Aorta (tissue), 5 donors: ENCODE measurements at places on chromosomes 12 and 14.

GRCh38 chr12:114678718-114679117 lies 5.3 kb downstream of the TBX3 start:
- no peaks in the 10 kb centered on the region for H3K36me3 ChIP-seq
- DNase-seq, result no peak
- no peaks in the 10 kb centered on the region for H3K27me3 ChIP-seq
- H3K27ac ChIP-seq, result no peak overlapping the region
- H3K4me1 ChIP-seq, result no peaks in the 10 kb centered on the region

DNA sequence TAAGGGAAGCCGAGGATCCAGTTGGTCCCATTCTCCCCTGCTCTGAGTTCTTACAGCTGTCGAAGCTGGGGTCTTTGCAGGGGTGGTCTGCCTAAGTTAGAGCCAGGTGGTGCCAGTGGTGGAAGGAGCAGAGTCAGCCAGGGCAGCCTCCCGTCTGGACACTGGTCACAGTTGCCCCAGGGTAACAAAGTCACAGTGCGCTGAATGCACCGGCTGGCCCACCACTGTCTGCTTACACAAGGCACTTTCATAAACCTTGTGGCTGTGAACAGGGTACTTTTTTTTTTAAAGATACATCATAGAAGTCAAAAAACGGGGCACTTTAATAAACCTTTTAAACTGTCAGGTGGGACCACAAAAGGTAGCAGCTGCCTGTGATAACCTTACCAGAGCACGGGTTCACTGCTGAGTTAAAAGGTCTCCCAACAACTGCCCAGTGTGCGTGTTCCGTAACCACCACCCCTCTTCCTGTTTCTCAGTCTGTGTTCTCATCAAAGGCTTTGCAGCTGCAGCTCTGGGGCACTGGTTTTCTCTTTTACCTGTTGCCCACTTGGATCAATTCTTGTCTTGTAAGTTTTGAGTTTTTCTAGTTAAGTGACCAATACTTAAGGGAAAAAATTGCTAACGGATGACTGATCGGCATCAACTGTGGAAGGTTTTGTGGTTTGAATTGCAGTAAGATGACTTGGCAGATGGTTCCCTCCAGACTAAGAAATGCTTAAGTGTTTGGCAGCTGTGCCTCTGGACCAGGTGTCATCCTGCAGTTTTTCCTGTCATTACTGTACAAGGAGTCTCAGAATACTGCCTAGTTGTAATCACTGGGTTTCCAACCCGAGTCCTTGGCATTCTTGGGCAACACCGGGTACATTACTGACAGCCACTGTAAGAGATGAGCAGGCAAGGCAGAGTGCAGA lies 55.9 kb downstream of the DYNC1H1 start:
- H3K27ac ChIP-seq, result no peak overlapping the region
- H3K4me3 ChIP-seq, result no peak overlapping the region
- peak; percentile 47 for DNase-seq
- H3K27me3 ChIP-seq, result no peaks in the 10 kb centered on the region
- peaks cover 9% of the 10 kb centered on the region for H3K36me3 ChIP-seq
- no peaks in the 10 kb centered on the region for H3K4me1 ChIP-seq

DNA sequence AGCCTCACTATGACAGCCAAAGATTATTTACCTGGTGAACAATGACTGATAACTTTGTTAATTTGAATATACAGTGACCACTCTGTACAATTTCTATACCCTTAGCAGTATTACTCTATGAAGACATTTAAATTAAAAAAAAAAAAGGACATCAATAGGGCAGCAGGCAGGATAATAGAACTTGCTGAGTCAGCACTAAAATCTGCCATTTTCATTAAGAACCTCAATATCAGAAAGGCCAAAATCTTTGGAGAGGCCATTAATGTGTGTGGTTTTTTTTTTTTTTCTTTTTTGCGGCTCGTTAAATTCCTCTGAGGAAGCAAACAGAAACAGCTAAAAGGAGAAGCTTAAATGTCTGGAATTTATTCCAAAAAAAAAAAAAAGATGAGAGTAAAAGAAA lies 73.7 kb downstream of the FOXN3 start:
- no peaks in the 10 kb centered on the region for H3K27me3 ChIP-seq
- no peak for DNase-seq
- peaks cover 2% of the 10 kb centered on the region for H3K36me3 ChIP-seq
- no peak overlapping the region for H3K27ac ChIP-seq
- H3K4me3 ChIP-seq, result no peak overlapping the region

DNA sequence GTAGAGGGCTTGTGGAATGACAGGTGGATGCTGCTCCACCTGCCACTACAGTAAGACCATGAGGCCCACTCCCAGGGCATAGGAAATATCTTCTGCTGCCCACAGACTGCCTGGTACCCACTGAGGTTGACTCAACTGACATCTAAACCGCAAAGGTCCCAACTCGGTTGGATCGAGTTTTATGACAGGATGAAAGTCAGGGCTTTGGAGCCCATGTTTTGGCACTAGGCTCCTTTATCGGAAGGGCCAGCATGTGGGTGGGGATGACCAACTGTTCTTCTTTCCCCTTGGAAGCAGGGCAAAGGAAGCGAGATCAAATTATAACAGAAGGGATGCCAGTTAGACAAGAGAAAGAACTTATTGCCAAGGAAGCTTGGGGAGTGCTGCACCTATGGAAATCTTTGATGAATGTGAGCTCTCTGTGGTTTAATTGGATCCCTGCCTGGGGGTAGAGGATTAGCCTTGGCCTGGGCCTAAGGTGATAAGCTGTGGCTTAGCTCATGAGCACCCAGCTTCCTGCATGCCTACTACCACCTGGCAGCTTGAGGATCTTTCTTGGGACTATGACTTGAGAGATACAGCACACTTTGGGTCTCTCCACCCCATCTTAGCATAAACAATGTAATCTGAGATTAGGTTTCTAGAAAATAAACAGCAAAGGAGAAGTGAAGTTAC lies 121.8 kb downstream of the KCNA5 start:
- no peaks in the 10 kb centered on the region for H3K27me3 ChIP-seq
- DNase-seq, result no peak
- H3K27ac ChIP-seq, result no peak overlapping the region
- H3K4me1 ChIP-seq, result no peaks in the 10 kb centered on the region
- no peak overlapping the region for H3K4me3 ChIP-seq

GRCh38 chr12:21852251-21852650 lies 77.7 kb upstream of the KCNJ8 start:
- no peak overlapping the region for H3K27ac ChIP-seq
- no peaks in the 10 kb centered on the region for H3K4me1 ChIP-seq
- no peaks in the 10 kb centered on the region for H3K36me3 ChIP-seq
- H3K4me3 ChIP-seq, result no peak overlapping the region

DNA sequence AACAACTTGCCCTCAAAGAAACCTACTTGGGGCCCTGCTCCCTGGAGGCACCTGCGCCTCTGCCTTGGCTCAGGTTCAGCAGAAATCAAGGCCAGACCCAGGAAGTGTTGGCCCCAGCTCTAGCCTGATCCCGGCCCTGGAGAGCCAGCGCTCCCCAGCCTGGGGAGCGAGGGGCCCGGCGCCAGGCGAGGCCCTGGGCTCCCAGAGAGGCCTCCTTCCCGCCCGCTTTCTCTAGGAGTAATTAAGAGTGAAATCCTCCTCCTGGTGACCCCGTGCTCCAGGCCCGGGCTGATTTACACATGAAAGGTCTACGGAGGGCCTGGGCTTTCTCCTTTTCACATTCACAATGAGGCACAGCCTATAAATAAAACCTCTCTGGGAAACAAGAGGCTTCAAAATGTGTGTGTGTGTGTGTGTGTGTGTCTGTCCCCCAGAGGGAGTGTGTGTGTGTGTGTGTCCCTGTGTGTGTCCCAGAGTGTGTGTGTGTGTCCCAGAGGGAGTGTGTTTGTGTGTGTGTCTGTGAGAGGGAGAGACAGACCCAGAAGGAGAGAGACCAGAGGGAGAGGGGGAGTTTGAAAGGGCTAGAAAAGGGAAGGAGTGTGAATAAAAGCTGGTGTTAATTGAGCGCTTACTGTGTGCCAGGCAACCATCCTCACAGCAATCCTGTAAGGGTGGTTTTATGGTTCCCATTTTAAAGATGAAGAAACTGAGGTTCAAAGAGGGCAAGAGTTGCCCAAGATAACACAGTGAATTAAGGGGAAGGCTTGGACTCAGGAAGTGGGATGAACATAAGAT lies 23.8 kb upstream of the COX6A1 start:
- no peak for DNase-seq
- no peak overlapping the region for H3K4me3 ChIP-seq
- H3K4me1 ChIP-seq, result no peaks in the 10 kb centered on the region
- no peaks in the 10 kb centered on the region for H3K27me3 ChIP-seq
- H3K36me3 ChIP-seq, result no peaks in the 10 kb centered on the region

GRCh38 chr12:75783093-75783877 lies 248.3 kb downstream of the PHLDA1 start:
- DNase-seq, result peak; percentile 74
- H3K4me3 ChIP-seq, result no peak overlapping the region
- H3K27ac ChIP-seq, result peak overlapping the region; percentile 98
- H3K27me3 ChIP-seq, result no peaks in the 10 kb centered on the region

GRCh38 chr12:54571193-54572188 lies 17.0 kb downstream of the PPP1R1A start:
- DNase-seq, result no peak
- H3K27me3 ChIP-seq, result no peaks in the 10 kb centered on the region
- no peak overlapping the region for H3K27ac ChIP-seq
- no peak overlapping the region for H3K4me3 ChIP-seq
- no peaks in the 10 kb centered on the region for H3K4me1 ChIP-seq
- peaks cover 6% of the 10 kb centered on the region for H3K36me3 ChIP-seq

DNA sequence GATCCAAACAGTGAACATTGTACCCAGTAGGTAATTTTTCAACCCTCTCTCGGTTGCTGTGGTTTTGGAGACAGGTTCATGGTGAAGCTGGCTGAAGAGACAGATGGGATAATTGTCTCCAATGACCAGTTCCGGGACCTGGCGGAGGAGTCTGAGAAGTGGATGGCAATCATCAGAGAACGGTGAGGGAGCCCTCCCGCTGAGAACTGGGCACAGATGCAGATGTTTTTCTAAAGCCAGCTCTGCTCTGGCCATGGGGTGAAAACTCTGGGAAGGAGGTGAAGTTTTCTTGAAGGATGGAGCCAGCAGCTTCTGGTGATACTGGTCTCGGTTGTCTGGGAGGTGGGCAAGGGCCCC lies 6.2 kb downstream of the KHNYN start:
- no peaks in the 10 kb centered on the region for H3K36me3 ChIP-seq
- no peak overlapping the region for H3K27ac ChIP-seq
- no peaks in the 10 kb centered on the region for H3K4me1 ChIP-seq
- H3K4me3 ChIP-seq, result no peak overlapping the region
- no peak for DNase-seq
- no peaks in the 10 kb centered on the region for H3K27me3 ChIP-seq

- H3K4me3 ChIP-seq, result no peak overlapping the region
- H3K27ac ChIP-seq, result no peak overlapping the region
- no peaks in the 10 kb centered on the region for H3K4me1 ChIP-seq
- H3K27me3 ChIP-seq, result no peaks in the 10 kb centered on the region
- DNase-seq, result peak; percentile 32
- H3K36me3 ChIP-seq, result no peaks in the 10 kb centered on the region
Observed at GRCh38 chr14:105881021-105881930, 354.9 kb downstream of the TMEM121 start.

- H3K4me3 ChIP-seq, result no peak overlapping the region
- no peaks in the 10 kb centered on the region for H3K27me3 ChIP-seq
- H3K36me3 ChIP-seq, result no peaks in the 10 kb centered on the region
- no peak overlapping the region for H3K27ac ChIP-seq
Observed at GRCh38 chr12:1918884-1919236, 408 bp upstream of the CACNA2D4 start.
